NCI-H526 treated with DMSO at 0.1 percent for 48 hours (cell line): ENCODE measurements at places on chromosomes 5 and 9.

GRCh38 chr5:88879724-88880123 lies 3.3 kb downstream of the MEF2C start:
- no peak for DNase-seq

GRCh38 chr5:57761513-57761912 lies 278.9 kb upstream of the ACTBL2 start:
- no peak for DNase-seq

- DNase-seq, result no peak
These were observed 17.1 kb downstream of the CTNNA1 start for GRCh38 chr5:138770291-138770690.

DNA sequence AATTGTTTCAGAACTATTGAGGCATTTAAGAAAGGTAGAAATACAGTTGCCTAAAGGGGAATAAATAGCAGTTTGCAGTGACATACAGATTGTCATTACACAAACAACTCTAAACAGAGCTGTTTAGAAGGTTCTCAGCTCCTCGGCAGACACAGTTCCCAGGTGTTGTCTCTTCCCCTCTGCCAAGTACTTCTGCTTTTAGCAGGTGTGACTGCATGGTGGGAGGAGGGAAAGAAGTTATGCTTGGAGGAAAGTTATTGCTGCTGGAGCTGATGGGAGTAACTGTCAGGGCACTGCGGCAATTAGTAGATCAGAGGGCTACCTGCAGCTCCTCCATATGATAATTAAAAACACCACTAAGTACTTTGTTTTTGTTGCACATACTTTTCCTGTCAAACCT lies 14.5 kb downstream of the EDIL3 start:
- DNase-seq, result no peak
